NCI-H1105 treated with DMSO at 0.1 percent for 48 hours (cell line): ENCODE measurements at places on chromosomes 2 and 18.
A peak's percentile ranks its signal among the peaks of the same experiment; 100 is the strongest.

DNA sequence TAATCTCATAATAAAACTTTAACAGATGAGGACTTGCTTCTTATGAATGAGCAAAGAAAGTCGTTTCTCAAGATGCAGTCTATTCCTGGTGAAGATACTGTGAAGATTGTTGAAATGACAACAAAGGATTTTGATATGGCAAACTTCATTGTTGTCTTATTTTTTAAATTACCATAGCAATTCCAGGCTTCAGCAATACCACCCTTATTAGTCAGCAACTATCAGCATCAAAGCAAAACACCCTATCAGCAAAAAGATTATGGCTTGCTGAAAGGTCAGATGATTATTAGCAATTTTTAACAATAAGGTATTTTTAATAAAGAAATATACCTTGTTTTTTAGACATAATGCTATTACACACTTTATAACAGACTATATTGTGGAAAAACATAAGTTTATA lies 88.3 kb downstream of the COL5A2 start:
- no peak for DNase-seq

DNA sequence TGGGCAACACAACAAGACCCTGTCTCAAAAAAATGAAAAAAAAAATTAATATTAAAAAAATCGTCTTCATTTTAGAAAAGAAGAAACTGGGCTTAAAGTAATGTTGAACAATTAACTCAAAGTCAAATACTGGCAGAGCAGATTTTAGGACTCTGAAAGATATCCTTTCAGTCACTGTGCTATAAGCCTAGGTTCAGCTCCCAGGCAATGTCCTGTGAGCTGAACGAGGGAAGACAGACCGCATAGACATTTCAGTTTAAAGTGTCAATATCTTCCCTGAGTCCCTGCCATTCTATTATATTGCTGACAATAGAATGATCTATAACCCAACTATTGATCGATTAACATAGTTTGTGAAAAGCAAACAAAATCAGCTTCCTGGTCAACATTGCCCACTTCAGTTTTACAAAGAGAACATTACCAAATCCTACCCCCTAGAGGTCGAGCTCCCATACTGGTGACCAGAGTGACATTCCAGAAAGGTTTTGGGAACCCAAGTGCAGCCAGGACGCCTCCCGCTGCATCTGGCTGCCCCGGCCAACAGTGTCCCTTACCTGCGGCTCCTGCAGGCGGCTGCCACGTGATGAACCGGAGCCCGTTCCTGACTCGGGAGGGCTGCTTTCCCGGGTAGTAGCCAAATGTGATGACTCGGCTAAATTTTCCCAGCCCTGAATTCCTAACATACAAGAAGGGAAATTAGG lies 639 bp downstream of the MRO start:
- peak; percentile 42 for DNase-seq

DNA sequence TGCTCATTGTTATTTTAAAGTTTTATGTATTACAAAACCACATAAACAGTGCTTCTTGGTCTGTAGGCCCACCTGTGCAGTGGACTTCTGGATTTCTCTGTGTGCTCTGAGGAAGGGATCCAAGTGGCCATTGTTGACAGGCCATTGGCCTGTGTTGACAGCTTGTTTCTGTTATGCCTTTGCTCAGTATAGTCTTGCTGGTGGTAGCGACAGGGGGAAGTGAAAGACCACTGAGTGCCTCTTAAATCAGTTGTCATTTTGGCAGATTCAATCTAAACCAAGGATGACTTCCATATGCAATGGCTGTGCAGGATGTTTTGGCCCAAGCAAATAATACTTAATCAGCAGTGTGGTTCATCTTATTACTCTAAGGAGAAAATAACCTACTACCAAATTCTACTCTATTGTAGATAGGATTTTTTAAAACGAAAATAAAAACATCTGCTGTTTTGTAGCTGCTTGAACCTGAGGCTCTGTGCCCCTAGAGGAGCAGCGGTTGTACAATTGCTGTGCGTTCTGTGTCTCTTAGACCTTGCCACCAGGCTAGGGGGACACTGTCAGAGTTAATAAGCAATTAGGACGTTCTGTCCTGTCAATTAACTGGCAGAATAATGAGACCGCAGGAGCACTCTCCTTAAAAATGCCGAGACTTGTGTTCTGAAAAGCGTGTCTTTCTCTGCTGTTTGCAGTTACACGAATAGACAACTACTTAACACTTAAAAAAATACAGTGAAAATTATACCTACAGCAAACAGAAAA lies 108.2 kb downstream of the RHBDD1 start:
- no peak for DNase-seq

GRCh38 chr2:74457549-74458131 lies 598 bp upstream of the WBP1 start:
- DNase-seq = peak; percentile 74

DNA sequence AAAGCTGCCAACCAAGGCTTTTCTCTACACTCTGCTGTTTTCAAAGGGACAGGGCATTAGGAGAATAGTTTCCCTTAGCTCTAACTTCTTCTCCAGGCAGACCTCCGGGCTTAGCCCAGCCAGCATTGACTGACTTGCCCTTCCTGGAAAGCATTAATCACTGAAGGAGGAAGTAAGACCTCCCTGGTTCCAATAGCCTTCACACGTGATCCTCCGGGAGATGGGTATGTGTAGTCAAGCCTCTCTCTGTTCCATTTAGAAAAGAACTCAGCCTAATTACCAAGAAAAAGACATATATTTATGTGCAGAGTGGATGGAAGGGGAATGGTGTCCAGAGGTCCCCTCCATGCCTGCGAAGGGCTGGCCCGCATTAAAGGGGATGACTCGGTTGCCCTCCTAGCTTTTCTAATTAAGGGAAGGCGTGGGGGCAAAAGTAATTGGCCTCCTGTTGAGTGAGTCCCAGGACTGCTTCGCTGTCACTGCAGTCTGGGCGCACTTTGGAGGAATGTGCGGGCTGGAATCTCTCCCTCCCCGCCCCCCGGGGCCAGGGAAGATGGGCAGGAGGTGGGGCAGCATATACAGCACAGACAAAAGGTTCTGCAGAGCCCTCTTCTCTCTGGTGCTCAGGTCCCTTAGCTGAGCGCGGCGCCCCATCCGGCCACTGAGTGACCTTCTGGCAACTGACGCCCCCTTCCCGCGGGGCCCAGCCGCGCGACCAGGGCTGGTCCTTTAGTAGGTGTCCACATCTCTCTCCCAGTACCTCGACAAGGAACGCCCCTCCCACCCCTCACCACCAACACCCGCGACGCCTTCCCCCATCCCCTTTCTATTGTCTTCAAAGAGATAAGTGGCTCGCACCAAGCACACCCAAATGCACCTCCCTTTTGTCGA lies 686.0 kb downstream of the NRXN1 start:
- DNase-seq = no peak

GRCh38 chr2:52874466-52875106 lies 893.0 kb upstream of the CHAC2 start:
- no peak for DNase-seq

GRCh38 chr2:240287496-240288086 lies 147.1 kb upstream of the OTOS start:
- DNase-seq = no peak

DNA sequence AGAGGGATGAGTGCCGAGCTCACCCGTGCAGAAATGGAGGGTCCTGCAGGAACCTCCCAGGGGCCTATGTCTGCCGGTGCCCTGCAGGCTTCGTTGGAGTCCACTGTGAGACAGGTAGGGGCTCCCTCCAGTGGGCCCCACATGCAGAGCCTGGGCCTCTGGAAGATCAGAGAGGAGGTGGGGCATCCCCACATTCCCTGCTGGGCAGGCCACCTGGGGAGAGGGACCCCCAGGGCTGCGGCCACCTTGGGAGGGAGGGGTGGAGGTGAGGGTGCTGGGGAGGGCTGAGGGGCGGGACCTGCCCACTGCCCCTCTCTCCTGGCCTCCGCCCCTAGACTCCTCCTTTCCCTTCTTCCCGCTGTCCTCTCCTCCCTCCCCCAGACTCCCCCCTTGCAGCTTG lies 38.5 kb downstream of the MTERF4 start:
- DNase-seq = peak; percentile 31

DNA sequence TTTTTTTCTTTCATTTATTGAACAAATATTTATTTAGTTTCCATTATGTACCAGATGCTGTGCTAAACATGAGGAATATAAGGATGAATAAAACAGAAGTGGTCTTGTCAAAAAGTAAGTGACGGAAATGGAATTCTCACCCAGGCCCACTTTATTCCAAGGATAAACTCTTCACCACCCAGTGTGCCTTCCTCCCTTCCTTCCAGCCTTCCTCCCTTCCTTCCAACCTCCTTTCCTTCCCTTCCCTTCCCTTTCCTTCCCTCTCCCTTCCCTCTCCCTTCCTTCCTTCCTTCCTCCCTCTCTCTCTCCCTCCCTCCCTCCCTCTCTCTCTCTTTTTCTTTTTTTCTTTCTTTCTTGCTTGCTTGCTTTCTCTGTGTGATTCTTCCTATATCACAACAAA lies 240.8 kb downstream of the DPP10 start:
- DNase-seq = no peak

DNA sequence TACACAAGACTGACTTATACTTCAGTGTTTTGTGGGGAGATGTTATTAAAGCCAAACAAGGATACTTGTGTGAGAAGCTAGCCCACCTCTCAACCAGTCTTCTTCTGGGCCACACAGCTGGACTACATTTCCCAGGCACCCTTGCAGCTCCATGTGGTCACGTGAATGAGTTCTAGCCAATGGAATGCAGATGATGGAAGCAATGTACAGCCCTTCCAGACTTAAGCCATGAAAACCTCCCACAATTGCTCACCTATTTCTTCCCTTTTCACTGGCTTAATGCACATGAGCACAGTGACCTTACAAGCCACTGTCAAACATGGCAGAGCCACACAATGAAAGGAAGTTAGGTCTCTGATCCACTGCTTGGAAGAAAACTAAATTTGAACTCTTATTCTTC lies 20.4 kb upstream of the FEZ2 start:
- peak; percentile 13 for DNase-seq

DNA sequence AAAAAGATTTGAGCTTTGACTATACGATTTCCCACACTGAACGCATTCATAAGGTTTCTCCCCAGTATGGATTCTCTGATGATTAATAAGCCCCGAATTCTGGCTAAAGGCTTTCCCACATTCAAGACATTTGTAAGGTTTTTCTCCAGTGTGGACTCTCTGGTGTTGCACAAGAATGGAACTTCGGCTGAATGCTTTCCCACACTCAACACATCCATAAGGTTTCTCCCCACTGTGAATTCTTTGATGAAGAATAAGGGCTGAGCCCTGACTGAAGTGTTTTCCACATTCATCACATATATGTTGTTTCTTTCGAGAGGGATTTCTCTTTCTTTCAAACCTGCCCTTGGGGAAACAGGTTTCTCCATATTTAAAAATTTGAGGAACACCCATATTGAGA lies 6.9 kb downstream of the ZNF24 start:
- DNase-seq = no peak

DNA sequence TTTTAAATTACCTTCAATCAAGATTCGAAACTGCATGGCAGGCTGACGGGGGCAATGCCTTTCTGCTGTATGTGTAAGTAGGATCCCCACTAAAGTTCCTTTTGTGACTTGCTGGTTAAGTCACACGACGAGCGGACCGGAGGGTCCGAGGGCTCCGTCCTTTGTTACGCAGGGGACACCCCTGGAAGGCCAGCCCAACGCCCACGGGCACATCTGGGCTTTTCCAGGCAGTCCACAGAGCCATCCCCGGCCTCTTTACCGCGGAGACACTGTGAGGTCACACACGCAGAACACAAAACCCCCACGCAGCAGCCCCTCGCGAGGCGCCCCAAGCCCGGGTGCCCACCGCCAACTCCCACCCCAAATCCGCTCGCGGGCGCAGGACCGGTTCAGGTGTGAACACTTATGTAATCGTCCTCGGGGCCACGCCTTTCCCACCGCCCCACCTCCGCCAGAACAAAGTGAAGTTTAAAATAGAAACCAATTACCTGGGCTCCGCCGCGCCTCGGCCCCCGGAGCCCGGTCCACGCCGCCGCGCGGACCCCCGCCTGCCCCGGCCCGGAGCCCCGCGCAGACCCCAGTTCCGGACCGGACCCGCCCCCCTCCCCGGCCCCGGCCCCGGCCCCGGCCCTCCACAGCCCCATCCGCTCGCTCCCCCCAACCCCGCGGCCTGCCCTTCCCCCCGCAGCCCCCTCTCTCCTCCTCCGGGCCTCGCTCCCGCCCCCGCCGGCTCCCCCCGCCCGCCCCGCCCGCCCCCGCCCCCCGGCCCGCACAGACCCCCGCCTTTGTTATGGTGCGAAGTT lies 4.2 kb downstream of the ZNF516 start:
- DNase-seq = peak; percentile 32
